Kidney capillary endothelial cell (primary cell): ENCODE measurements at places on chromosomes 2 and 18.

DNA sequence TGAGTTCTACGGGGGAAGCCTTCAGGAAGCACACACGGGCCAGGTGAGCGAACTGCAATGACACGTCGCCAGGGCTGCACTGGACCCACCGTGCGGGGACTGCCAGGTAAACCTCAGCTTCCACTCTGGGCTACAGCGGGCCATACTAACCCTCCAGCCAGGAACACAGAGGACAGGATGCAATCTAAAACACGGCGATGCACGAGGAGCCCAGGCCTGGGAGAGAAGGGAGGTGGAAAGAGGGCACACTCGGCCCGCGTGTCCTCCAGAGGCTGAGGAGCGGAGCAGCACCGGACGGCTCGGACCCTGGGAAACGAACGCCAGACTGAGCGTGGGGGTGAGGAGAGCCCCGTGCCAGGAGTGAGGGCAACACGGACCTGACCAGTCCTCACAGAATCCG, 69.3 kb downstream of the HDAC4 start:
- DNase-seq: no peak

GRCh38 chr2:133142087-133142486, 426.2 kb downstream of the NCKAP5 start:
- DNase-seq: no peak

GRCh38 chr18:74597662-74598349, at the start of gene ZNF407:
Gene ZNF407 (plus strand): TSS chr18:74597870. CDS start chr18:74631020, 33,150 bp downstream.
- peak; percentile 87 for DNase-seq

DNA sequence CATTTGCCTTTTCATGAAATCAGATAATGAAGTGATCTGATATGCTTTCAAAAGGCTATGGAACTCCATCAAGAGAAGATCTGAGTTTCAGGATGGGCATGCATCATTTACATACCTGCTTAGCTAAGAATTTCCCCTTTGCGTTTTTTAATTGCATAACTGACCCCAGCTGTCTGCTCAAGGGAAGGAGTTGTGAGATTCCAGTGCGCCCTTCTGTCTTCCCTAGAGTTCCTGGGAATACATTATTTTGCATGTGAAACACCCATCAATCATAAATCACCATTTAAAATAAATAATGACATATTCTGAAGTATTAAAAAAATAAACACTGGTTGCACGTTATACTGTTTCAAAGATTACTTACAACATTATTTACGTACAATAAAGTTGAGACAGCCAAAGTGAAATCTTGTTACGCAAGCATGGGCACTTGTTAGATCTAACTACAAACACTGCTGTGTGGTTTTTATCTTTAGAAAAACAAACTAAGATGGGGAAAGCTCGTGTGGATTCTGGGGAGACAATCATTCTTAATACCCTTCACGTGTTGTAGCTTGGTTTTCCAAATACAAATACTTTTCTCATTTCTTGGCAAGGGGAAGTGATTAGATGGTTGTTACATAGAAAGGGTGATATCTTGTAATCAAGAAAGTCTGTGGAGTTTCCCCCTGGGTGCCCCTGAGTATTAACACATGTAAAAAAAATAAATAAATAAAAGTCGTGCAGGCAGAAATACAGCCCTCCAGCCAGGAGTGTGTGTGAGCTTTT, 125.7 kb upstream of the LMAN1 start:
- no peak for DNase-seq

DNA sequence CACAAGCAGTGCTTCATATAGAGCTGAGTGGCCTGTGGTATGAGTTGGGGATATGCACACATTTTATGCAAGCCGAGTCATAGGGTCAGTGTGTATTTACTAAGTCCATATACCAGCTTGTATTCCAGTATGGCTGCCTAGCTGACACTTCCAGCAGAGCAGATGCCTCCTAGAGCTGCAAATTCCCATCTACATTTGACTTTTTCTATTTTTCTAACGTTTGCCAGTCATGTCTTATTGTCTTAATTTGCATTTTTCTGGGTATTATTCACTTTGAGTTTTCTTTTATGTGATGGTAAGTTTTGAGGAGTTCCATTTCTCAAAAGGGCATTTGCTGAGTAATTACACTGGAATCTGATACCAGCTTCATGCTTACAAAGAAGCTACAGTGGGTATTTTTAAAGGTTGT, 334.5 kb upstream of the CDH2 start:
- no peak for DNase-seq

GRCh38 chr18:24763765-24764513, 303.5 kb downstream of the HRH4 start:
- DNase-seq: no peak

GRCh38 chr2:162293122-162293786, 25.2 kb downstream of the IFIH1 start:
- DNase-seq: peak; percentile 22
